ENCODE measurements at places on chromosomes 2 and 18. TPM values are rescaled to one million over a fixed set of nuclear protein-coding genes. Genes with fewer than 3 reads are reported as not detected.

CGREF1 gene
- 8.5 TPM for total RNA-seq

SAG gene
- total RNA-seq = not detected

ACMSD gene
- not detected for total RNA-seq

ERBB4 gene
- total RNA-seq = under 0.01 TPM

HOXD11 gene
- total RNA-seq = not detected

IL37 gene
- not detected for total RNA-seq

ABCG5 gene
- total RNA-seq = not detected

HES6 gene
- 2.7 TPM for total RNA-seq

PTH2R gene
- not detected for total RNA-seq

POTEC gene
- not detected for total RNA-seq

LBX2 gene
- 3.8 TPM for total RNA-seq

All from vein endothelial cell (primary cell).